ENCODE measurements at places on chromosomes 12 and 14. TPM values are rescaled to one million over a fixed set of nuclear protein-coding genes. Genes with fewer than 3 reads are reported as not detected.

LTB4R2 gene
- 8.9 TPM for total RNA-seq

CPNE6 gene
- total RNA-seq = 0.13 TPM

RNASE9 gene
- total RNA-seq = not detected

RAB15 gene
- total RNA-seq = 2.8 TPM

CLEC4A gene
- total RNA-seq = 1.5 TPM

KRT1 gene
- total RNA-seq = not detected

ZDHHC22 gene
- not detected for total RNA-seq

INHBE gene
- total RNA-seq = 0.77 TPM

DNA sequence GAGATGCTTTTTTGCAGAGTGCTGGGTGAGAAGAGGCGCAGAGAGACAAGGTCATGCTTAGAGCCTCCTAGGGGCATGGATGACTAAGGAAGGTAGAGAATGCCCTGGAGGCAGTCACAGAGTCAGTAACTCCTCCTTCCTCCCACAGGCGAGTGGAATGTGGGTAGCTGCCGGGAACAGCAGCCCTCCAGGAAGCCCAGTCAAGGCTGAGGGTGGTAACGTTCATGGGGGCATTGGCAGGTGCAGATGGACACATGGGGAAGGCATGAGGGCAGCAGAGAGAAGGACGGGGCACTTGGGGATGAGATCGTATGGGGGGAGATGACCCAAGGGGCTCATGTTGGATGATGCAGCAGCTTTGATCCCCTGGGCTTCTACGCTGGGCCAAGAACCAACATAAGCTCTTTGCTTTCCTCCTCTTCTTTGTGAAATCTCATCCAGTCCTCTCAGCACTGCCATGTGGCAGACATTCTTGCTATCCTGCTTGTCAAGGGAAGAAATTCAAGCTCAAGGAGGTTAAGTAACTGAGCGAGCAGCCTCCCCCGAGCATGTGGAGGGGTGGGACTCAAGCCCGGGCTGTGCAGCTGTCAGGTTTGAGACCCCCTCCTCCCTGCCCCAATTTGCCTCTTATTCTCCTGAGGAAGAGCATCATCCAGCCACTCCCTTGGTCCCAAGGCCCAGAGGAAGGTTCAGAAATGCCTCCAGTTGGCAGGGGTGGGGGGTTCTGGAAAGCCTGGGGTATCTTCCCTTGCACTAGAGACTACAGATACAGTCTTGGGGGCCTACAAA is 187.9 kb downstream of the PIWIL1 start:
- H3K4me1 ChIP-seq = no peaks in the 10 kb centered on the region
- H3K36me3 ChIP-seq = no peaks in the 10 kb centered on the region
- H3K27ac ChIP-seq = no peak overlapping the region
- H3K4me3 ChIP-seq = no peak overlapping the region
- no peaks in the 10 kb centered on the region for H3K27me3 ChIP-seq

DNA sequence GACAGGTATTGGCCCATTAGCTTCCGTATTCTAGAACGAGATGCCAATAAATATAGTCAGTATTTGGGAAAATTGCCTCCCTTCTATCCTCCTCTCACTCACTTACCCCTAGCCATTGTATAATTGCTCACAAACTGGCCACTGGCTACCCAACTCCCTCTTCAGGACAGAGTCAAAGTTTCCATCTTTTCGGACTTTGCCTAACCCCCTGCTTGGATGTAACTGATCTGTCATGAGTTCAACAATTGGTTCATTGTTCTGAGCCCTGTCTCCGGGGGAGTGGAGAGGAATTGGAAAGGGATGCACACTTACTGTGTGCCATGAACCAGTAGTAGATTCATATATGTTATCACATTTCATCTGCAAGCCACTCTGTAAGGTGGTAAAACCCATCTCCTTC is 12.2 kb downstream of the MYRFL start:
- no peak for DNase-seq
- no peaks in the 10 kb centered on the region for H3K4me1 ChIP-seq
- H3K27me3 ChIP-seq = no peaks in the 10 kb centered on the region

DNA sequence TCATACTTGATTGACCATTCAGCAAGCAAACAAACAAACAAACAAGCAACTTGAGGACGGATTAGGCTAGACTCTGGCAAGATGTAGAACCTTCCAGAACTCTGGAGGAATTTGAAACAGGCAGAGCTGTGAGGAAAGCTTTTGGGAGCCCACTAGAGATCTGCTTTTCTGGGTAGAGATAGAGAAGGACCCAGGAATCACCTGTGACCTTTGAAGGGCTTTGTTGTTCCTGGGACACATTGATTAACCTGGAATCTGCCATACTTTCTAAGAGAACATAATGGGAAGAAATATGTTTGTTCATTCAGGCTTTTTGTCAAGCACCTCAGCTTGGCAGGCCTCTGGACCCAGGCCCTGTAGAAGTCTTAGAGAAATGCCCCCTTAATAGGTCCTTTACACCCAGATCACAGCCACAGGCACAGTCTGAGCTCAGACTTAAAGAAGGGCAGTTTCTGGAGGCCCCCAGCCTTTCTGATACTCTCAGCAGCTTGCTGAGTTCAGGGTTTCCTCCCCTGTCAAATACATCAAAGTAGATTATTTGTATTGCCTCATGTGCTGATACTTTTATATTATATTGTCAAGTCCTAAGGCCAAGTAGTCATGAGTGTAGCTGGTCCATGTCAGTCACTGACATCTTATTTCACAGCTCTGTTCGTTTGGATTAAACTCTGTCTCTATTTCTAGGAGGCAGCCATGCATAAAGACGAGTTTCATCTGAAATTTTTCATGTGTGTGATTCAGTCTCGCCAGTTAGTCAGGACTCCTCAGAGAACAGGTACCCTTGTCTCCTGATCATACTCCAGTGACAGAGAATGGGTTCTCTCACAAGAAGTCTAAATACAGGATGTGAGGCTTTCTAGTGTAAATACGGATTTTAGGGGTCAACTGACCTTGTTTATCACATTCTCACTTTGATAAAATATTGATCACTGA is 1.1 kb upstream of the SENP1 start:
- H3K27me3 ChIP-seq = no peaks in the 10 kb centered on the region
- peak overlapping the region; percentile 99 for H3K27ac ChIP-seq
- peaks cover 23% of the 10 kb centered on the region for H3K4me1 ChIP-seq
- no peaks in the 10 kb centered on the region for H3K36me3 ChIP-seq
- peak overlapping the region; percentile 97 for H3K4me3 ChIP-seq

DNA sequence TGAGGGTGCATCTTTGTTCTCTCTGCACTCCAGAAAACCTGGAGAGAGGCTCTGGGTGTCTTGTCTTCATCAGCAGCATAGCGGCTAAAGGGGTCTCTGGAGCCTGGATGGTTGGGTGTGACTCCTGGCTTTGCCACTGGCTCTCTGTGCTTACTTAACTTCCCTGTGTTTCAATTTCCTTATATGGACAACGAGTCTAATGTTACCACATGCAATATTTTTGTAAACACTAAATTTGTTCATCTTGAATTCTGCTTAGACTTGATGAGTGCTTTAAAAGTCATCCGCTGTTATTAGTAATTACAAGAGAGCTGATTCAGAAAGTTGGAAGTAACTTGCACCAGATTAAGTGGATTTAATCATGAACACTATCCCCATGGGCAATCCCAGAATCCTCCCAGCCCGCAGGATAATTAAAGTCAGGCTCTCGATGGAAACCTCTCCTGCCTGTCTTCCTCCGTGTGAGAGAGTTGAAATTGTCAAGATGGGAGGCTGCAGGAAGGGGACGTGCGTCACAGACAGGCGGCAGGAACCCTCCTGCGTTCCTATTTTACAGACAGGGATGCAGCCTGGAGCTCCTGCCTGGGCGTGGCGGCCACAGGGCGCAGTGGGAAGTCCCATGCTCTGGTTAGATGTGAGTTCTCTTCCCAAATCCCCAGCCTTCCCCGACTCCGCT is 201.2 kb downstream of the TTC8 start:
- no peaks in the 10 kb centered on the region for H3K36me3 ChIP-seq
- H3K27ac ChIP-seq = no peak overlapping the region
- no peak overlapping the region for H3K4me3 ChIP-seq
- H3K4me1 ChIP-seq = peaks cover 4% of the 10 kb centered on the region
- peaks cover 2% of the 10 kb centered on the region for H3K27me3 ChIP-seq

GRCh38 chr14:22668417-22668816 is 24.3 kb upstream of the OR6J1 start:
- DNase-seq = no peak
- no peaks in the 10 kb centered on the region for H3K27me3 ChIP-seq
- no peaks in the 10 kb centered on the region for H3K4me1 ChIP-seq
- H3K4me3 ChIP-seq = no peak overlapping the region

- no peaks in the 10 kb centered on the region for H3K4me1 ChIP-seq
- H3K27ac ChIP-seq = no peak overlapping the region
- no peak for DNase-seq
- H3K36me3 ChIP-seq = no peaks in the 10 kb centered on the region
- H3K4me3 ChIP-seq = no peak overlapping the region
These were observed 135.7 kb upstream of the SLC16A7 start for GRCh38 chr12:59459966-59460660.

- no peaks in the 10 kb centered on the region for H3K36me3 ChIP-seq
- H3K27ac ChIP-seq = no peak overlapping the region
- no peak for DNase-seq
- H3K4me3 ChIP-seq = no peak overlapping the region
These were observed 447.3 kb downstream of the NELL2 start for GRCh38 chr12:44428825-44429224.

DNA sequence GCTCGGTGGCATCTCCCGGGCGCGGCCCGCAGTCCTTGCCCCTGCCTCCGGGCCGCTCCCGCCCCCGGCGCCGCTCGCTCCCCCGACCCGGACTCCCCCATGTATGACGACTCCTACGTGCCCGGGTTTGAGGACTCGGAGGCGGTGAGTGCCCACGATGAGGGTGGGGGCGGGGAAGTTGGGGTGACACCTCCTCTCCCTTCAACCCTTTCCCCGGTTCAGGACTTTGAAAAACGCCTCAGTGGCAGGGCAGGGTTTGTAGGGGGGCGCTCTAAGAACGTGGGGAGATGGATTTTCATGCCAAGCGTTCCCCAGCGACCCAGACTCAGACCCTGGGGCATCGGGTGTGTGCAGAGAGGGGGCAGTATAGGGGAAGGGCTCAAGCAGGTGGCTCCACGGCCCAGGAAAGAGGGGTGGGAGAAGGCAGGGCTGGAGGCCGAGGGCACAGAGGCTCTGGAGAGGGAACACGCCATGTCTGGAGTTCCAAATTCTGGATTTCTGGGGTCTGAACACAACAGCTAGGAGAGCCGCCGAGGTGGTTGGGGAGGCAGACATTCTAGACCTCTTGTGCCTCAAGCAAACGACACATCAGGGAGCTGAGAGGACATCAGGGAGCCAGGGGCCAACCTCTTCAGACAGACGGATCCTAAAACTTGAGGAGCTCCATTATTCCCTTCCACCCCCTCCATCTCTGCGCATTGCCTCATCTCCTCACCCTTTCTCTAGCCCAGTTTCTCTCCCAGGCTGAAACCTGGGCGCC is 715 bp downstream of the CACNB3 start:
- peak overlapping the region; percentile 48 for H3K4me3 ChIP-seq
- H3K27me3 ChIP-seq = peaks cover 3% of the 10 kb centered on the region
- DNase-seq = no peak
- no peaks in the 10 kb centered on the region for H3K36me3 ChIP-seq
- no peak overlapping the region for H3K27ac ChIP-seq
- peaks cover 7% of the 10 kb centered on the region for H3K4me1 ChIP-seq

DNA sequence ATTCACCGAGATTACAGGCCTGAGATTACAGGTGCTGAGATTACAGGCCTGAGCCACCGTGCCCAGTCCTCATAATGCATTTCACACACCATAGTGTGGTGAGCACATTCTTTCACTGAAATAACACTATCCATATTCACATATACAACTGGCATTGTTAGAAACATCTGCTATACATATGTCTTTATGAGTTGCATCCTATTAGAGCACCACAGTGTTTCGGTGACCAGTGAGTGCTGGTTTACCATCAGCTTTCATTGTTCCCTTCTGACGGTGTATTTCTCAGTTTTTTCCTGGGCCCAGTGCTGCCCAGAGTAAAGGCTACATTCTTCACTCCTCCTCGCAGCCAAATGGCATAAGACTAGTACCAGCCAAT is 96.2 kb upstream of the FGD4 start:
- H3K27ac ChIP-seq = no peak overlapping the region
- peaks cover 9% of the 10 kb centered on the region for H3K4me1 ChIP-seq
- H3K36me3 ChIP-seq = no peaks in the 10 kb centered on the region
- no peak overlapping the region for H3K4me3 ChIP-seq
- H3K27me3 ChIP-seq = no peaks in the 10 kb centered on the region

GRCh38 chr12:121813951-121814350 is 10.1 kb downstream of the SETD1B start:
- H3K27ac ChIP-seq = no peak overlapping the region
- no peak for DNase-seq
- peaks cover 7% of the 10 kb centered on the region for H3K4me1 ChIP-seq
- H3K4me3 ChIP-seq = no peak overlapping the region
- peaks cover 8% of the 10 kb centered on the region for H3K36me3 ChIP-seq

DNA sequence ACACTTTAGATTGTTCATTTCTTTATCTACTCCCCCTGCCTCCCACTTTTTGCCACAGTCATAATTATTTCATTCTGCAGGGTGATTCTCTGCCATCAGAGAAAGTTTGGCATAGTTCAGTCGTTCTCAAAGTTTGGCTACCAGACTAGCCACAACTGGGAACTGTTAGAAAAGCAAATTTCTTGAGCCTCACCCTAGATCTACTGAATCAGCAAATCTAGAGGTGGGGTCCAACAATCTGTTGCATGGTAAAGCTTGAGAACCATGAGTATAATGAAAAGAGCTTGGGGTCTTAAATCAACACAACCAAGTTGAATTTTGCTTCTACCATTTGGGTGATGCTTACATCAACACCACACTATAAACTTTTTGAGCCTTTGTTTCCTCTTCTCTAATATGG is 172.7 kb downstream of the NRXN3 start:
- no peak overlapping the region for H3K4me3 ChIP-seq
- H3K36me3 ChIP-seq = no peaks in the 10 kb centered on the region
- no peak overlapping the region for H3K27ac ChIP-seq
- H3K27me3 ChIP-seq = no peaks in the 10 kb centered on the region
- no peak for DNase-seq

- no peak for DNase-seq
- H3K27ac ChIP-seq = no peak overlapping the region
- H3K27me3 ChIP-seq = no peaks in the 10 kb centered on the region
These were observed 83.6 kb upstream of the LHX5 start for GRCh38 chr12:113555226-113555625.

- no peaks in the 10 kb centered on the region for H3K27me3 ChIP-seq
- no peak for DNase-seq
- no peaks in the 10 kb centered on the region for H3K36me3 ChIP-seq
- H3K4me3 ChIP-seq = no peak overlapping the region
- no peaks in the 10 kb centered on the region for H3K4me1 ChIP-seq
- no peak overlapping the region for H3K27ac ChIP-seq
These were observed 194.4 kb downstream of the KIF26A start for GRCh38 chr14:104332634-104333270.
